ENCODE measurements at places on chromosomes 6 and 20.

DNA sequence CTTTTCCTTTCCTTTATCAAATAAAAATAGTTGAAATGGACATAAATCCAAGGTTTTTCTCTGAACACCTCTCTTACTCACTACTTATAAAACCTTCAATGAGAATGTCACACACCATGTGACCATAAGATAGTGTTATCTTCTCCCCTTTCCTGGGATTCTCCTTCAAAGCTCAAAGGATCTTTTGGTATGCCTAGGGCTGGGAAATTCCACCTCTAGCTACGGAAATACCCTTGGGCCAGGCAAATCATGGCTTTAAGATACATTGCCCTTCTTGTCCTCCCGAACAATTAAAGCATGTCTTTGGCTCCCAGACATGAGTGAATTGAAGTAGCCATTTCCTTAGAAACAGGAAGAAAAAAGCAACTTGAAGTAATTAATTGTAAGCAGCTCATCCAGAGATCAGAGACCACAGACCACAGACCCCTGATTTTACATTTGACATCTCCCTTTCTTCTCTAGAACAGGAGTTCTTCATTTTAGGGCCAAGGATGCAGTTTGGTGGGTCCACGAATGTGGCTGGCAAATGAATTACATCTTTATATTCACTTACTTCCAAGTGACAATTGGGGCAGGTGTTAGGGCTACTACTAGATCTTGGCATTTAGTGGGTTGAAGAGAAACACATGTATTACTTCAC, 4.1 kb downstream of the PLCB4 start:
- no peak for DNase-seq

DNA sequence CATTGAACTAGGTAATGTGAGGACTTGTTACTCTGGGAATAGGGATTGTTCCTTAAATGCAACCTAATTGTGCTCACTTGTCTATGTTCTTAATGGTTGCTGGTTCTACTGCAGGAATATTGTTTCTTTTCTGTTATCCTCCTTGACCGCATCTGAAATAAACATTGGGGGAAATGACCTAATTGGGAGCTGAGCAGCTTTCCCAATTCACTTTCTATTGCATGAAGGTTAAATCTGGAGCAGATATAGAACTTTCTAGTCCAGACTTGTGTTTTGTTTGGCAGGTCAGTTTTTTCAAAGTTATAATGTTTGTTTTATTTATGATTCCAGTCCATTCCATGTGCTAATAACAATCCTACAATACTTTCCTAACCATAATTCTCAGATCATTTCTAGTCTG, 981.0 kb upstream of the CITED2 start:
- DNase-seq = no peak

- DNase-seq = no peak
These were observed 986.3 kb downstream of the TFAP2A start for GRCh38 chr6:9428421-9429172.

DNA sequence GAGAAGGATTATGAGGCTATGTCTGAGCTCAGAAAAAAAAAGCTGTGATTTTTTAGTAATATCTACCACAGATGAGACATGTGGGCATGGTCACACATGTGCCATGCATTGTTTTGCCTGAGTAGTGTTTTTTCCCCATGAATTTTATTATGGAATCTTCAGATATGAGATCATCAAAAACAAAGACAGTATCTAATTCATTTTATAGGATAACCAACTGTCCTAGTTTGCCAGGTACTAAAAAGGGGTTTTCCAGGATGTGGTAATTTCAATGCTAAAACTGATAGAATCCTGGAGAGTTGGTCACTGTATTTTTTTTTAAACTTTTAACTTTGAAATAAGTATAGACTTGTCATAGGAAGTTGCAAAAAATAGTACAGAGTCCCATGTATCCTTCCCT, 127.4 kb upstream of the MAP3K7 start:
- DNase-seq = no peak

DNA sequence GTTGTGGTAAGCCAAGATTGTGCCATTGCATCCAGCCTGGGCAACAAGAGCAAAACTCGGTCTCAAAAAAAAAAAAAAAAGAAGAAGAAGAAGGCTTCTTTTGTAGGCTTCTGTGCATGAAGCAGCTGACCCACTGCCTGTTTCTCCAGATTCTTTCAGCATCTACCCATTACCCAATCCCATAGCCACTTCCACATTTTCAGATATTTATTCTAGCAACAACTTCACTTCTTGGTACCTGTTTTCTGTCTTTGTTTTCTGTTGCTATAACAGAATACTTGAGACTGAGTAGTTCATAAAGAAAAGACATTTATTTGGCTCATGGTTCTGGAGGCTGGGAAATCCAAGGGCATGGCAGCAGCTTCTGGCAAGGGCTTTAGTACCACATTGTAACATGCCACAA, 95.3 kb upstream of the SGK1 start:
- DNase-seq = no peak

- DNase-seq = no peak
These were observed 28.8 kb downstream of the RARS2 start for GRCh38 chr6:87561017-87561416.

DNA sequence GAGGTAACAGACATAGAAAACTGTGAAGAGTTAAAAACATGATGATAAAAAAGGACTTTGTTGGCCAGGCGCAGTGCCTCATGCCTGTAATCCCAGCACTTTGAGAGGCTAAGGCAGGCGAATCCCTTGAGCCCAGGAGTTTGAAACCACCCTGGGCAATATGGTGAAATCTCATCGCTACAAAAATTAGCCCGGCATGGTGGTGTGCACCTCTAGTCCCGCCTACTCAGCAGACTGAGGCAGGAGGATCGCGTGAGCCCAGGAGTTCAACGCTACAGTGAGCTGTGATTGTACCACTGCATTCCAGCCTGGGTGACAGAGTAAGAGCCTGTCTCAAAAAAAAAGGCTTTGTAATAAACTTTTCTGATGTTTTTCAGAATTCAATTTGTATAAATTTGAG, 60.1 kb downstream of the GFOD1 start:
- no peak for DNase-seq

Measured in anterior cingulate cortex (tissue), 58 donors.